ENCODE measurements at places on chromosomes 6 and 20.

DNA sequence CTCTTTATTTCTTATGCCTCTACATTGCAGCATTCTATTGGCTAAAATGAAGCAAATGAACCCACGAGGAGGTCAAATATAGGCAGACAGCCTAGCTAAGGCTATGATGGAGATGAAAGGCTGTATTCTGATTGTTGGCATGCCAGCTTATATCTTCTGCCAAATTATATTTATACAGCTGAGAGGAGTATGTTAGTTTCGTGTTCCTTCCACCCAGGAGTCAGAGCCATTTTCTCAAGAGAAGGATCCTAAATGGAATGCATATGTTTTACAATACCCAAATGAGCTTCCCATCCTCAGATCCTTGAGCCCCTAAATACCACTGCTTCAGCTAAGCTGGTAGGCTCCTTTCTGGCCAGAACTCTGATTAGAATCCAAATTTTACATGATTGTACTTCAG, 178.4 kb upstream of the HDDC2 start:
- DNase-seq: no peak

DNA sequence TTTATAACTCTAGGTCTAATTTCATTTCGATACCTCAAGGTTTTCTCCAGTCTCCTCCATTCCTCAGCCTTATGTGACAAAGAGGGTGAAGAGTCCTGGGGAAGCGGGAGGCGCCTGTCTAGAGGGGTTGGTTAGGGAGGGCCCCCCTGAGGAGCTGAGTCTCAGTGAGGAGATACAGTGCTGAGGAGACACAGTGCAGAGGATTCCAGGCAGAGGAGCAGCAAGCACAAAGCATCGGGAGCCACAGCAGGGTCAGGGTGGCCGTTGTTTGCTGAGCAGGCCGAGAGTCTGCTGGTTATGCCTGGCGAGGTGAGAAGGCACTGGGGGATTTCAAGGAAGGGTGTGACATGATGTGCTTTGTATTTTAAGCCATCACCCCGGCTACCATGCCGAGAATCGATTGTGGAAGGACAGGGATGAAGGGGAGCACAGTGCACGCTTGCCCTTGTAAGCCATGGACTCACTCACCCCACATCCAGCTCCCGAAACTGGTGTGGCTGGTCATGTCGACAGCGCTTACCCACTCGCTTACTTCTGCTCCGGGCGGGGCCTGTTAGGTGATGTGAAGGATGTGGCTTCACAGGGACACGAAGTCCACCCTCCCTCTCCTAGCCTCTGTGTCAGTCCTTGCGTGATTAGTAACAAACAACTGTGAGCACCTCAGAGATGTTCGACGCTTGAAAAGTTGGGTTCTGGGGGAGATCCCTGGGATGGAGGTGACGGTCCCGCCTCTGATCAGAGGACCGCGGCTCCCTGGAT, 30.2 kb downstream of the FAM50B start:
- DNase-seq: no peak

DNA sequence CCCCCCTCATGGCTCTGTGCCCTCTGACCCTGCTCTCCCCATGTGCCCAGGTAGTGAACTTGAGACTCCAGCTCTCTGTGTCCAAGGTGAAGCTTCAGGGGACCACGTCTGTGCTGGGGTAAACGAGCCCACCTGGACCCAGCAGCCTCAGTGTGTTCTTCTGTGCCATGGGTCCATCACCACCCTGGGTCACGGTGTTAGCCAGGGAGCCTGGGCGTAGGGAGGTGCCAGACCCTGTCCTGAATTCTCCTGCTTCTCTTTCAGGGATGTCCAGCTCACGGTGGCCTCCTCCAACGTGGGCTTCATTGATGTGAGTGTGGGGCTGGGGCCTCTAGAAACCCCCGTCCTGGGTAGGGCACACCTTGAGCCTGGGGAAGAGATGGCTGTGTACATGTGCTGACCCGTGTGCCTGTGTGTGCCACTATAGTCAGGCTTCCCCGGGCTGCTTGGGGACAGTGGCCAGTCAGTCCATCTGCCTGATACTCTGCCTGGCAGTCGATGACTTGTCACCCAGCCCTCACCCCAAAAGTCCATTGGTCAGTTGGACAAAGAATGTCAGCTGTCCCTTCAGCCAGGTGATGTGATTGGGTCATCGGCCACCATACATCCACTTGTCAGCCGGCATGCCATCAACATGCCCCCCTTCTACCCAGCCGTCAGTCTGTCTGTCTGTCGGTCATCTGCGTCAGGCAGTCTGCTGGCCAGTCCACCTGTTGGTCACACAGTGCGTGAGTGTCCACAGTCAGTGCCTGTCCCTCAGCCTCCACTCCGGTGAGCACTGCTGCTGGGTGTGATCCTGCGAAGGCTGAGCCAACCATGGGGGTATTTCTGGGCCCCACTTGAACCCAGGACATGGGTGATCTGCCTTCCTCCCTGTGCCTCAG, 10.9 kb upstream of the BPIFB6 start:
- no peak for DNase-seq

- DNase-seq: no peak
Measured at GRCh38 chr6:109008537-109009235, 86.0 kb downstream of the SESN1 start.

DNA sequence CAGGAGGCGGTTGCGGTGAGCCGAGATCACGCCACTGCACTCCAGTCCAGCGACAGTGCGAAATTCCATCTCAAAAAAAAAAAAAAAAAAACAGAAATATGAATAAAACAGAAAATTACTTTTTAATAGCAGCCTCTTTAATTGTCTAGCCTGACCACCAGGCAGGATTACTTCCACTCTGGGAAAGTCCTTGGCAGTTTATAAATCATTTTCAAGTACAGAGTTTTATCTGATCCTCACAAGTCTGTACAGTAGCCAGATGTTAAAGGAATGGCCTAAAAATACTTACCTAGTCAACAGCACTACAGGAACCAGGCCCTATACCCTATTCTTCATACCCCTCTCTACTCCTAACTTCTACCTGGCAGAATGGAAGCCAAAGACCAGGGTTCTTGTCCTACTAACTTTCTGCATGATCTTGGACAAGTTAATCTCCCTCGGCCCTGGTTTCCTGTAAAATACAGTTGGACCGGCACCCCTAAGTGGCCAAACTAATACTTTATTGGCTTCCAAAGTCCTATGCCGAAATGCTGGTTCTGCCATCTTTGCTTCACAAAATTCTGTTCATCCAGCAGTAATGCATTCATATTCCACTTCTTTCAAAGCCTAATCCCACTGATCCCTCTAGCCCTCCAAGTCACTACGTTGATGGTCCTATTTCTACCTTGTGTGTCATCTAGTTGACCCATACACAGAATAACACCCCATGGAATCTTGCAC, 1.9 kb downstream of the EIF2S2 start:
- no peak for DNase-seq

GRCh38 chr20:41618807-41619311, 682 bp upstream of the CHD6 start:
- DNase-seq: no peak

- DNase-seq: no peak
Measured at GRCh38 chr6:167800549-167800948, 26.2 kb upstream of the AFDN start.

DNA sequence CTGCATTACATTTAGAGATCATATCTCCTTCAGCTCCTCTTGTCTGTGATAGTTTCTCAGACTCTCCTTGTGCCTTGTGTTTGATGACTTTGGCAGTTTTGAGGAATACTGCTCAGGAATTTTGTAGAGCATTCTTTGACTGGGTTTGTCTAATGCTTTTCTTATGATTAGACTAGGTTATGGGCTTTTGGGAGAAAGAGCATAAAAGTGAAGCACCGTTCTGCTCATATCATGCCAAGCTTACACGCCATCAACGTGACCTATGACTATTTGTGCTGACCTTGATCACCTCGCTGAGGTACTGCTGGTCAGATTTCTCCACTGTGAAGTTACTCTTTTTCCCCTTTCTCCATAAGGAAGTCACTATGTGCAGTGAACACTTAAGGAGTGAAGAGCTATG, 256.0 kb downstream of the LY86 start:
- DNase-seq: no peak

- no peak for DNase-seq
Measured at GRCh38 chr6:11341867-11342266, 109.4 kb upstream of the NEDD9 start.

GRCh38 chr6:90442366-90442765, 144.5 kb downstream of the MAP3K7 start:
- DNase-seq: no peak

DNA sequence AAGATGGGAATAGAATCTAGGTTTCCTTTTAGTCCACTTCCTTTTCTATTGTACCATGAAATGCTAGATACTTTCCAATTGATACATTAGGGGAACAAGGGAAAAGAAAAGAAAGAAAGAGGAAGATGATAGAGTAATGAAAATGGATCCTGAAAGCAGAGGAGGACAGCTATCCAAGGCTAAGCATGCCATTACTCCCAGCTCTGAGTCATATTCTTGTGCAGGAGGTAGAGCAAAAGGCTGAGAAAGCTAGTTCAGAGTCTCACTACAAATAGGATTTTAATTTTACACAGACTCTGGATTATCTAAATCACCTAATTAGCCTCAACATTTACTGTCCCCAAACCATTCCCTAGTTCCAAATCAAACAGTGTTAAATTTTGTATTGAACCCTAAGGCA, 23.6 kb downstream of the RWDD2A start:
- no peak for DNase-seq

GRCh38 chr6:100366419-100366818, 98.3 kb downstream of the SIM1 start:
- DNase-seq: no peak

DNA sequence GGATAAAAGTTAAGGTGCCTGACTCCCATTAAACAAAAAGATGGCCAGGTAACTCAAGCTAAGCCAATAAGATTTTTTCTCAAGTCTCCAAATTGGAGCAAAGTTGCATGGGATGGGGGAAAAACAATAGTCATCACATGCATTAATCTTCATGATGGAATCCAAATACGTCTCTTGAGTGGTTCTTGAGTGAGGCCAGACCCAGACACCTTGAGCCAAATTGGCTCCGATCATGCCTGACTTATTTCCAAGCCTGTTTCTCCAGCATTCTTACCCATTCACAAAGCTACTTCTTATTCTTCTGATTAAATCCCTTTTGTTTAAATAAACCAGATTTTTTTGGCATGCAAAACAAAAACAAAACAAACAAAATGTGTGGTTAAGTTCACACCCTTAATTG, 420.3 kb upstream of the NRSN1 start:
- DNase-seq: no peak

- DNase-seq: no peak
Measured at GRCh38 chr6:114271405-114271804, 71.4 kb downstream of the HS3ST5 start.

DNA sequence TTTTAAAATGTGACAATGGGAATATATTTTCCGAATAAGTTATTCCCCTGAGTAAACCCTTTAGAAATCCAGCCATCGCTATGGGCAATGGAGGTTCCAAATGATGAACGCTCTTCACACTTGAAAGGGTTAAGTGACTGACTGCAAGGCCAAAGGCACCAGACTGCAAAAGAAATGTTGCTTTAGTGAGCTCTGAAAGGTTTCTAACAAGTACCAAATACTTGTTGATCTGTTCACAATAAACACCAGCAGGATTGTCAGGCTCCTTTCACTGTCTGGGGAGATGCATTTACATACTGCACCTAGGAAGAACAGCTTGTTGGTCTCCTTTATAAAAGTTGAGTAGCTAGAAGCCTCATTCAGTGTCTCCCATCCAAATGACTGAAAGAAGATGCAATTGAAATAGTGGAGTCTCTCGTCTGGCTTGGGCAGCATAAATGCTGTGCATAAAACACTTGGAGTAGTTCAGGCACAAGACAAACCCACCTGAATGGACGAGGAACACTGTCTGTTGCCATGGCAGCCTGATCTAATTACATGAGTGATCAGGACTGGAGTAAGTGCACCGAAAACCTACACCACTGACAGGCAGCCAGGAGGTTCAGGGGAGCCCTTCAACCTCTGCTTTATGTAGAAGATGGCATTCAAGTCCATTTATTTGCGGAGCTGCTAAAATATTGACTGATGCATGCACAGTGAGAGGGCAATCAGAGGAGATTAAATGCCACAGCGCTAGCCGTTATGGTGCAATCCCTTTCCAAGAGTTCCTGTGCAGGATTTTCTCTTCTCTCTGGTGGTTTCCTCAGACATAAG, 2.9 kb downstream of the ATXN1 start:
- DNase-seq: no peak

DNA sequence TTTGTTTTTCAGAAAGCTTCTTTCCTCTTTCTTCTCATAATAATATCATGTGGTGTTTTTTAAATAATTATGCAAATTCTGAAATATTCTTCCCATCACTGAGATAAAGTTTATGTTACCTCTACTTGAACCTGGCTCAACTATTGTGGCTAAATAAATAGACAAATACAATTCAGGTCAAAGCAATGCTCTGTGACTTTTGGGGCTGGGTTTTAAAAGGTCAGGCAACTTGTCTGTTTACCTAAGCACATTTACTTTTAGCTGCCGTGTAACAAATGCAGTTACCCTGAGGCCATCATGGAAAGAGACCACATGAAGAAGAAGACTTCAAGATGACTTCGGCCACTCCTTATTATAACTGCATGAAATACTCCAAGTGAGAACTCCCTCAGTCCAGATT, 33.7 kb upstream of the MEI4 start:
- DNase-seq: no peak

DNA sequence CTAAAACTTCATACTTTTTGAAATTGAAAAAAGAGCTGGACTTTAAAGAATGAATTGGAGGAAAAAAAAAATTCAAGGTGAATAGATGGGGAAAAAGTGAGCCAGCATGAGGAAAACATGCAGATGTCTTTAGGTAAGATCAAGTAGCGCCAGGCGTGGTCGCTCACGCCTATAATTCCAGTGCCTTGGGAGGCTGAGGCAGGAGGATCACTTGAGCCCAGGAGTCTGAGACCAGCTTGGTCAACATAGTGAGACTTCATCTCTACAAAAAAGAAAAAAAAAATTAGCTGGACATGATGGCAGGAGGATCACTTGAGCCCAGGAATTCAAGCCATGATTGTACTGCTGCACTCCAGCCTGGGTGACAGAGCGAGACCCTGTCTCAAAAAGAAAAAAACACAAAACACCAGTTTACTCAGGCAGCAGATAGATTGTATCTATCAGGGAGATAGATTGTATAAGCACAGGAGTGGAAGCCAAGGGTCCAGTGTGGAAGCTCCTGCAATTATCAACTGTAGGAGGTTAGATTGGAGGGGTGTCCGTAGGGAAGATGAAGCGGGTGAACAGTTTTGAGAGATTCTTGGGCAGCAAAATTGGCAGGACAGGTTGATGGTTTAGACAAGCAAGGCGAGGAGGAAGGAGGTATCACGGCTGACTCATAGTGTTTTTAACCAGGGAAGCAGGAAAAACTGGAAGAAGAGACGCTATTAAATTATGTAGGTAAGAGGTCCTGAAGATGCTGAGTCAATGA, 97.6 kb upstream of the ZNF217 start:
- DNase-seq: no peak

GRCh38 chr20:45894797-45895196, 3.7 kb downstream of the CTSA start:
- no peak for DNase-seq

DNA sequence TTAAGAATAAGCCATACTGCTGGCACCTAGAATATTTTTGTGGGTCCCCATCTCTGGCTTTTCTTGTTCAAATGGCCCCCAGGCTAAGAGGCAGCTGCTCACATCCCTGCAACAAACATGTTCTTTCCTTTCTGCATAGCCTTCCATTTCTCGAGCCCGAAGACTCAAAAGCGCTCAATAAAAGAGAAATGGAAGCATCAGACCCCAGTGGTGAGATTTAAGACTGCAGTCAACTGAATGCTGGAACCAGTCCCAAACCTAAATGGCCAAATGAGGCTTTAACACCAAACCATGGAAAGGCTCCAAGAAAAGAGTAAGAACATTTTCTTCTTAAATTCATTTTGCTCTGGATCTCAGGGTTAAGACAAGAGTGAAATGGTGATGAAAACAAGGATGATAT, 122.1 kb upstream of the TRAF3IP2 start:
- no peak for DNase-seq

GRCh38 chr20:49397525-49397924, 84.9 kb downstream of the KCNB1 start:
- no peak for DNase-seq
